Endothelial cell of coronary artery (primary cell): ENCODE measurements at places on chromosomes 16 and 17. TPM values are rescaled to one million over a fixed set of nuclear protein-coding genes. Genes with fewer than 3 reads are reported as not detected.

Gene NPB
- total RNA-seq = 0.27 and 0.28 TPM in 2 replicates

Gene TBX21
- not detected in 2 replicates for total RNA-seq

Gene MMP25
- total RNA-seq = under 0.01 TPM in 2 replicates

Gene ARHGAP27
- total RNA-seq = 13.4 and 16.6 TPM in 2 replicates

Gene CAPNS2
- total RNA-seq = 1.5 and 2.9 TPM in 2 replicates

Gene ANKFN1
- 0.09 TPM in 1 of 2 replicates, not detected in the other for total RNA-seq
